ENCODE measurements at places on chromosomes 6 and 20. TPM values are rescaled to one million over a fixed set of nuclear protein-coding genes. Genes with fewer than 3 reads are reported as not detected.

The FERMT1 gene
- 9.1 TPM for total RNA-seq

The COL21A1 gene
- 4.6 TPM for total RNA-seq

The EFCAB8 gene
- total RNA-seq: not detected

The SLC35F1 gene
- total RNA-seq: under 0.01 TPM

The GLP1R gene
- not detected for total RNA-seq

The RGS17 gene
- 25.5 TPM for total RNA-seq

The PCK1 gene
- total RNA-seq: not detected

The TCEA2 gene
- 47.3 TPM for total RNA-seq

The ENPP5 gene
- total RNA-seq: 0.17 TPM

The ZBTB9 gene
- 5.1 TPM for total RNA-seq

The SEL1L2 gene
- not detected for total RNA-seq

The IL17F gene
- not detected for total RNA-seq

The RWDD1 gene
- 31.6 TPM for total RNA-seq

The B3GALT4 gene
- total RNA-seq: 12.5 TPM

The DEFB132 gene
- total RNA-seq: not detected

The BLCAP gene
- 42.5 TPM for total RNA-seq

The RCAN2 gene
- 2.2 TPM for total RNA-seq

The ZC2HC1B gene
- not detected for total RNA-seq

The BCLAF1 gene
- total RNA-seq: 60.7 TPM

The SALL4 gene
- 0.15 TPM for total RNA-seq

The PRDM1 gene
- 2.8 TPM for total RNA-seq

The RNASET2 gene
- total RNA-seq: 19.6 TPM

The NOX3 gene
- total RNA-seq: not detected

The ULBP3 gene
- total RNA-seq: 28.4 TPM

The C6orf15 gene
- total RNA-seq: not detected

The HFE gene
- 20.7 TPM for total RNA-seq

The ELOVL4 gene
- total RNA-seq: 8.7 TPM

The MROH8 gene
- 3.6 TPM for total RNA-seq

The UBE2C gene
- total RNA-seq: 3.0 TPM

The MOCS1 gene
- 17.9 TPM for total RNA-seq

The SLC22A16 gene
- 0.15 TPM for total RNA-seq

The SLC32A1 gene
- not detected for total RNA-seq

The MLIP gene
- not detected for total RNA-seq

The RHAG gene
- total RNA-seq: not detected

The FNDC11 gene
- 1.8 TPM for total RNA-seq

The SLC39A7 gene
- total RNA-seq: 126 TPM
